Ecto neural progenitor cell (in vitro differentiated cells): ENCODE measurements at places on chromosomes 7 and 10.

- no peak for DNase-seq
These were observed 22.4 kb downstream of the BRI3 start for GRCh38 chr7:98303906-98304305.

GRCh38 chr10:24406809-24407483 lies 198.0 kb downstream of the KIAA1217 start:
- no peak for DNase-seq

- DNase-seq = no peak
These were observed 104.2 kb upstream of the EEPD1 start for GRCh38 chr7:36048902-36049240.

- no peak for DNase-seq
These were observed 59.7 kb downstream of the SORBS1 start for GRCh38 chr10:95501203-95502094.

- no peak for DNase-seq
These were observed 11.7 kb downstream of the CASP2 start for GRCh38 chr7:143299840-143300239.

- DNase-seq = no peak
These were observed 77.3 kb upstream of the SAMD8 start for GRCh38 chr10:75034131-75034512.

DNA sequence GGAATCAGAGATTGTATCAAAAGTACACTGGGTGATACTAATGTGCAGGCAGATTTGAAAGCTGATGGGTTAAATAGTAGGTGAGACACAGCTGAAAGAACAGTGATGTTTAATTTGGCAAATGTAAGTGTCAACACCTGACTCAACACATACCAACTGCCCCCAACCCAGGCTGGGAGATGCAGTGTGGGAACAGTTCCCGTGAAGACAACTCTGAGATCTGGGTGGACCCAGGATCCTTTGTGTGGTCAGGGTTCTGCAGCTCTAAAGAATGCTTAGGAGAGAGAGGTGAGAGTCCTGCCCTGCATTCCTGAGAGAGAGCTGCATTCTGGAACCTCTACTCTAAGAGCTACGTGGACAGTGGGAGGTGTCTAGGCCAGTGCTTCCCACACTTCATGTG lies 479.7 kb downstream of the RPS24 start:
- no peak for DNase-seq

DNA sequence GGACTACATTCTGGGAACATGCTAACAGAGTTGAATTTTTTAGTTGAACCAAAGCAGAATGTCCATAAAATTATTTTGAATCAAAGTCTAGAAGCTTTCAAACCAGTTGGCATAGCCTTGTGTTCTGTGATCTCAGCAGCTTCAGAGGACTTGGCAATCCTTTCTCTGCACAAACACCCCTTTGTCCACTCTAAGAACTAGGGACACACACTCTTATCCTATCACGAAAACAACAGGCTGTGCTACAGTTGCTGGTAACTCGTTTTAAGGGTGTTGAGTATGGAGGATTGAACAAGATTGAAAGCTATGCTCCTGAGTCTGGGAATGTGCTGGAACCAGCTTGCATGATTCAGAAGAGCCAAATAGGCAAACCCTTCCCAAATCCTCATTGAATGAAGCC lies 76.4 kb upstream of the PRSS58 start:
- no peak for DNase-seq

DNA sequence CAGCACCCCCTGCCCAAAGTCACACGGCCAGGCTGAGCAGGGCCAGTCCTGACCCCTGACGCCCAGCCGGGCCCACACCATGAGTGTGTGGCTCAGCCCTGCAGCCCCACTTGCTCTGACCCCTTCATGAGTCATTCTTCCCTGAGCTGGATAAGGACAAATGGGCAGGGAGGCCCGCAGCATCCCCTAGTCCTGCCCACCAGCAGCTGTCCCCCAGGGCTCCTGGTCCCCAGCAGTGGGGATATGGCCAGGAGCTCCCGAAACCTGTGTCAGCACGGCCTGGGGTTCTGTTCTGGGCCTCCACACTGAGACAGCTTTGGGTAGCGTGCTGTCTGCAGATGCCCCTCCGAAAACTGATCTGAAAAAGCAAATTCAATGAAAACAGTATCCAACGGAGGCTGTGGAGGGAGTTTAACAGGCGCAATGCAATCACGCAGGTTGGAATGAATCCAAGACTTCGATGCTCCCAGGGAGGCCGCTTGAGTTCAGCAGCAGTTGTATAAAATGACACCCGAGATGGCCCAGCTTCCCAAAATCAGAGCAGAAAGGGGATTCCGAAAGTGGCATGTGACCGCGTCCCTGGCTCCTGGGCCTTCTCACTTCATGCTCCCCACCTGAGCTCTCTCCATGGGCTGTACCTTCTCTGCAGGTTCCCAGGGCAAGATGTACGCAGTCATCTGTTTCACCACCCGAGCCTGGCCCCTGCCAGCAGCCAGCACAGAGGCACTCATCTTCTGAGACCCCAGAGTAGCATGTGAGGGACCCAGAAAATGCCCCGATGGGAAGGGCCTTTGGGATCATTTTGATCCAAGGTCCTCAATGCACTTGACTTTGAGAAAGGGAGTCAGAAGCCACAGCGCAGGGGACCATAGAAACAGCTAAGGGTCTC lies 214.1 kb downstream of the USP6NL start:
- no peak for DNase-seq

DNA sequence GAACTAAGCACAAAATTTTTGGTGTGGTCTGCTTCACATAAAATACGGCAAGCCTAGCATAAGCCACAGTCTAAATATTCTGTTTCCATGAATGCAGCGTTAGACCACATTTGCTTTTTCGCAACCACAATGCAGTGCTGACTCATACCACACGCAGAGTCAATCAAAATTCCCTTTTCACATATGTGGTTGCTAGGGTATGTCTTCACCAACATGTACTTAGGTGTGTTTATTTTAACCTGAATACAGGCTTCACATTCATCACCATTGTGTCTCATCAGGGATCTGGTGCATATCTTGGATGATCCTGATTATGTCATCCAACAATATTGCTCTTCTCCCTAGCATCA lies 90.8 kb downstream of the CHN2 start:
- no peak for DNase-seq

- no peak for DNase-seq
These were observed 35.6 kb downstream of the VIPR2 start for GRCh38 chr7:159108941-159109652.

DNA sequence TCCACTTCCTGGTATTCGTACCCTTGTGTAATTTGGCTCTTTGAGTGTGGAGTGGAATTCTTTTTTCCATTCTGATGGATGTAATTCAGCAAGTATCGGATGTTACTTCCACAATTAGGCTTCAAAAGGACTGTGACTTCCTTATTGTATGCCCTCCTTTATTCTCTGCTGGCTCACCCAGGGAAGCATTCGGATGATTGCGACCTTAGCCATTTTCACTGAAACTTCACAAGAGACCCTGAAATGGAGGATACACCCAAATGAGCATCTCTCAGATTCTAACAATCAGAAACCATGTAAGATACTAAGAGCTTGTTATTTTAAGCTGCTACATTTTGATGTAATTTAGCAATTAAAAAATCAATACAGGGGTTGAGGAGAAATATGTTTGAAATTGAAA lies 493.1 kb downstream of the DNAJB9 start:
- no peak for DNase-seq

GRCh38 chr10:5423771-5424170 lies 11.4 kb downstream of the NET1 start:
- no peak for DNase-seq

- no peak for DNase-seq
These were observed 61.2 kb upstream of the LRRN3 start for GRCh38 chr7:111029574-111030251.

DNA sequence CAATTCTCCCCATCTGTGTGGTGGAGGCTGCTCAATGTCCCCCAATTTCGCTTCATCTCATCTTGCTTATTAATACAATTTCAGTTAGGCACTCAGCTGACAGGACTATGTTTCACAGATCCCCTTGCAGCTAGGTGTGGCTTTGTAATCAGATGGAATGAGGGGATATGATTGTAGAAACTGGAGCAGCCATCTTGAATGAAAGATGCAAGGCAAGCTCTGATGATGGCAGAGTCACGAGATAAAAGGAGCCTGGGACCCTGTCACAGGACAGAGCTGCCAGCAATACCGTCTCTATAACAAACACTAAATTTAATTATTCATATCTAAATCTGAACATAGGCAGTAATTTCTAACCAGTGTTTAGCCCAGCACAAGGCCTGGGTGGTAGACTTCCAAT lies 991 bp upstream of the DLD start:
- no peak for DNase-seq

- peak; percentile 80 for DNase-seq
These were observed 32.7 kb upstream of the VSIR start for GRCh38 chr10:71805776-71806703.

- no peak for DNase-seq
These were observed 155.3 kb upstream of the INHBA start for GRCh38 chr7:41858201-41858600.

GRCh38 chr7:26151096-26151495 lies 902 bp upstream of the NFE2L3 start:
- no peak for DNase-seq

- DNase-seq = no peak
These were observed 1.1 kb upstream of the STEAP2 start for GRCh38 chr7:90210475-90210874.
